ENCODE measurements at places on chromosomes 6 and 20.

- DNase-seq, result no peak
Observed at GRCh38 chr6:168139121-168139520, 60.1 kb upstream of the FRMD1 start.

- DNase-seq, result no peak
Observed at GRCh38 chr6:170167657-170168159, 123.2 kb downstream of the DLL1 start.

DNA sequence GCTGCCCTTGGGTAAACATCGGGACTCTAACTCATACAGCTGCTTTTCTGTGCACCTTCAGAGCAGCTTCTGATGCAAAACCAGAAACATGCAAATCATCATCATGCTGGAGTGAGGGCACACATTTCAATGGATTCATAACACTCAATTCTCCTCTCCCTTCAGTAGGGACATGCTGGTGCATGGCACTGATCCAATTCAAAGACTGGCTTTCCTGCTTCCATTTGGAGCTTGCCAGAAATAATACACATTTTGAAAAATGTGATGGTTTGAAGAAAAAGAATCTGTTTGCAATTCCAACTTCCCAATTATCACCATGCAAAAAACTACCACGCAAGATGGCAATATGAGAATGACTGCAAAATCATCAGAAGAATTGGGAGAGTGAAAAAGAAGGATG, 65.2 kb upstream of the PDE10A start:
- DNase-seq, result no peak

GRCh38 chr6:38583523-38583922, 56.2 kb downstream of the BTBD9 start:
- no peak for DNase-seq

DNA sequence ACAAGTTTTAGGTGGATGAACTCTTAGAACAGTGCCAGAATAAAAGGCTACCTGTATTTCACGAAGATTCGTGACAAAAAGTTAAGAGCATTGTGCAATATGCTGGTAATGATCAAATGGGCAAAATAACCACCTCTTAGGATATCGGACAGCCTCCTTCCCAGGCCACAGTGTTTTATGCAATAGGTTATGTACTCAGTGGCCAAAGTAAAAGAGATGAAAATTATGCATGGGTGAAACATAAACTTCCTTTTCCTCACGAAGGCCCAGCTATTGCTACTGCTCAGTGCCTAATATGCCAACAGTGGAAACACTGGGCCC, 153.6 kb upstream of the SIM1 start:
- no peak for DNase-seq

GRCh38 chr20:33568378-33568777, 78.5 kb downstream of the CBFA2T2 start:
- DNase-seq, result no peak

DNA sequence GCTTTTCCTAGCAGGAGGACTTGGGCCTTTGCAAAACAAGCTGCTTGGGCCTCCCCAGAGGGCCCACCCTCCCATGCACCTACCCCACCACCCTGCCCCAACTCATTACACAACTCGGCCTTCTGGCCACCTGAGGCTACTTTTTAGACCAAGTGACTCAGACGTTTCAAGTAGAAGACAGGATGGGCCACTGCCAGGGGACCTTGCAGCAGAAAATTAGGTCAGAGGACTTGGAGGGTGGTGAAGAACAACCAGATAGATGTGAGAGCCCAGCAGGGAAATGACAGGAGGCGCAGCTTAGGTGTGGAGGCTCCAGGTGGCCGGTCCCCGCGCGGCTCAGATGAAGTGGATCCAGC, 1.4 kb downstream of the PPP1R3D start:
- peak; percentile 24 for DNase-seq

GRCh38 chr20:4130404-4131189, 115.2 kb upstream of the RNF24 start:
- peak; percentile 75 for DNase-seq

GRCh38 chr6:85402922-85403321, 47.0 kb upstream of the NT5E start:
- DNase-seq, result peak; percentile 96

GRCh38 chr6:27517928-27518787, 45.3 kb upstream of the ZNF184 start:
- DNase-seq, result no peak

DNA sequence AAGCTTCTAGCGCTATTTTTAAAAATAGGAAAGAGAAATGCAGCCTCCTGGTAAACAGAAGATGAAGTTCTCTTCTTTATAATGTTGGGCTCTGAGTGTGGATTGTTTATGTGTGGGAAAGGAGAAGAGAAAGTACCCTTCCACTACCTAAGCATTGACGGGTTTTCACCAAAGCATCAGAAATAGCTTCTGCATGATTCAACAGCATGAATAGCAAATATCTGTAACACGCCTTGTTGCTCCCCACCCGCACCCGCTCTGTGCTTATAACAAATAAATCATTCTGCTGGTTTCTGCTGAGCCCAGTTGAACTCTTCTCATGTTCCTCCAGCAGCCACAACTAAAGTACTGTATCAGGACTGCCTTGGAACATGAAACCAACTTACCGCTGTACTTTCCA, 20.7 kb downstream of the TXLNB start:
- peak; percentile 65 for DNase-seq

GRCh38 chr6:148716811-148717210, 30.0 kb upstream of the UST start:
- no peak for DNase-seq

DNA sequence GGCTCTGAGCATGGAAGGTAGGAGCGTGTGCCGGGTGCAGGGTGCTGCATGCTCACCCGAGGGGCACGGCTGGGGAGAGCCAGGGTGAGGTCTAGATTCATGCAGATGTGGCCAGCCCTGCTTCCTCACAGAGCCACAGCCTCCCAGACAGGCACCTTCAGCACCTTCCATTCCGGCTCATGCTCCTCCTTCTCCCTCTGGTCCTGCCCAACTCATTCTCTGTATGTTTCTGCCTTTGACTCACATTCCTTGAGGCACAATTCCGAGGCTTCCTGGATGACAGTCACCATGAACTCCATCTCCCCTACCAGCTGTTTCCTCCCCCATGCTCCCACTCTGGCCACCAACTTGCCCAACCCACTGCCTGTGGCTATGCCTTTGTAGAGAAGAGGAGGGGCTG, 35.4 kb downstream of the DACT2 start:
- DNase-seq, result no peak

- DNase-seq, result no peak
Observed at GRCh38 chr6:109781001-109781400, 89.9 kb downstream of the FIG4 start.

- DNase-seq, result no peak
Observed at GRCh38 chr6:21118216-21118780, 475.3 kb upstream of the SOX4 start.

GRCh38 chr6:106973018-106973835, 1.3 kb downstream of the CD24 start:
- peak; percentile 27 for DNase-seq

DNA sequence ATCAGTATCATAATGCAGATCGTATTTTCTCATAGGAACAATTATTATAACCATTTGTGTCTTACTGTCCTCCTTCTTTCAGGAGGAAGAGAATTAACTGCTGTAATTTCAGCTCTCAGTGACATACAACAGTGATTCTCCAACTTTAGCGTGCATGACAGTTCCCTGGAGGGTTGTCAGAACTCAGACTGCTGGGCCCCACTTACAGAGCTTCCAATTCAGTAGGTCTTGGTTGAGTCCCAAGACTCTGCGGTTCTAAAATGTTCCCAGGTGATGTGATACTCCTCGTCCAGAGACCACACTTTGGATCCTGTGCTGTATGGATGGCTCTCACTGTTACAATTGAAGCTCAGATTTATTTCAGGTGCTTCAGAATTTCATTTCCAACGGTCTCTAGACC, 72.8 kb downstream of the CAP2 start:
- no peak for DNase-seq

- no peak for DNase-seq
Observed at GRCh38 chr6:105001063-105001462, 44.2 kb downstream of the LIN28B start.

DNA sequence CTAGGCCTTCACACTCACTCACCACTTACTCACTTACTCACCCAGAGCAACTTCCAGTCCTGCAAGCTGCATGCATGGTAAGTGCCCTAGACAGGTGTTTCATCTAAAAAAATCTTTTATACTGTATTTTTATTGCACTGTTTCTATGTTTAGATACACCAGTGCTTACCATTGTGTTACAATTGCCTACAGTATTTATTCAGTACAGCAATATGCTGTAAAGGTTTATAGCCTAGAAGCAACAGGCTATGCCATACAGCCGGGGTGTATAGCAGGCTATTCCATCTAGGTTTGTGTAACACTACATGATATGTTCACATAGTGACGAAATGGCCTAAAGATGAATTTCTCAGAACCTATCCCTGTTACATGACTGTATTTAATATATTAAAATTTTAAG, 37.1 kb upstream of the KCNK5 start:
- DNase-seq, result peak; percentile 14

GRCh38 chr20:12893019-12893418, 115.8 kb upstream of the SPTLC3 start:
- no peak for DNase-seq

DNA sequence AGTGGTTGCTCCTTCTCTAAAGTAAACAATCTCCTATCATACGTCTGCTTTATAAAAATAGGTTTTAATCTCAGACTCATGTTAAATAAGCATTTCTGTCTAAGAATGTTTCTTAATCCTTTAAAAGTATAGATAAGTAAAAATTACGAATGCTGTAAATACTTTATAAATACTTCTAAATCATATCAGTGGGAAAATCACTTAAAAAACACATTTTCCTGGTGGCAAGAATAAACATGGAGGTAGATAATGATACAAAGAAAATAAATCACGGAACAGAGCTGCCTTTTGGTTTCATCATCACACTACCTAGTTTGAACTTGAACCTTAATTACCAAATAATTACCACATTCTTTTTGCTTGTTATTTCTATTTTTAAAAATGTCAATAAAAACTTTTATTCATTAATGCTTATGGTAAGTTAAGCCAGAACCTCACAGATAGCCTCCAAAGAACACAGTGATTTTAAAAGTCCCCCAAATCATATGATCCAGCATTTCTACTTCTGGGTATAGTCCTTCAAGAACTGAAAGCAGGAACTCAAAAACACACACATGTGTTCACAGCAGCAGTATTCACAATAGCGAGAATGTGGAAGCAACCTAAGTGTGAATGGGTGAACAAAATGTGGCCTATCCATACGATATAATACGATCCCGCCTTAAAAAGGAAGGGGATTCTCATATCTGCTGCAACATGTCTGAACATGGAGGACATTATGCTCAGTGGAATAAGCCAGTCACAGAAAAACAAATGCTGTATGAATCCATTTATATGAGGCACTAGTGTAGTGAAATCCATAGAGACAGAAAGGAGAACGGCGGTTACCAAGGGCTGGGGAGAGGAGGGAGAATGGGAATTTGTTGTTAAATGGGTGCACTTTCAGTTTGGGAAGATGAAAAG, 72.4 kb downstream of the SLC22A23 start:
- DNase-seq, result no peak

GRCh38 chr20:7291323-7291943, 523.9 kb downstream of the BMP2 start:
- DNase-seq, result no peak

- peak; percentile 38 for DNase-seq
Observed at GRCh38 chr6:117600008-117600743, 2.1 kb downstream of the GOPC start.

GRCh38 chr6:166433096-166433495, 50.4 kb upstream of the MPC1 start:
- DNase-seq, result no peak

GRCh38 chr6:141488488-141488887, 644.2 kb upstream of the GJE1 start:
- DNase-seq, result peak; percentile 16

DNA sequence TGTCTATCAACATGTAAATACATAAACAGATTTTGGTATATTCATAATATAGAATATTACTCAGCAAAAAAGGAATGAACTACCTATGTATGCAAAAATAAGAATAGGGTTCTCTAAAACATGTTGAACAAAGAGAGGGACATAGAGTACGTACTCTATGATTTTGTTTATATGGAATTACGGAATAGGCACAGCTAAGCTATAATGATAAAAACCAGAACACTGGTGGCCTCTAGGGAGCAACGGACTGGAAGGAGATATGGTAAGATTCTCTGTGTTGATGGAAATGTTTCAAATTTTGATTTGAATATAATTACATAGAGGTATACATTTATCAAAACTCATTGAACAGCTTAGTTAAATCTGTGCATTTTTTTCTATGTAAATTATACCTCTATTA, 19.6 kb downstream of the ADGRG6 start:
- DNase-seq, result no peak

DNA sequence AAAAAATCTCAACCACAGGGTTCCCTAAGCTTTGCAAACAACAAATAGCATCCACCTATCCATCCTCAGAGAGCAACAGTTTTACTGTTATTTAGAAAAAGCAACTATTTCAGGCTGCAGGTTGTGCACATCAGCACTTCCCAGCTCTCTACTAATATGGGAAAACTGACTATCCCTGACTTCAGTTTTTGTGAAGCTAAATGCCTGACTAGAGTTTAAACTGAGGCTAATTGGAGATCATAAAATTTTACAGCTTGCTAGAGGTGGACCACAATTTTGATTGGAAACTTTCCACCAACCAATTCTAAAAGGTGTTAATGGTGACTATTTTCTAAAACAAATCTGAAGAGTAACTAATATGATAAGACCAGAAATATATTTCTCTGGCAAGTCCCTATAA, 36.9 kb downstream of the HLA-DMB start:
- no peak for DNase-seq

All from epithelial cell of esophagus (primary cell).